ENCODE measurements at places on chromosomes 4 and X. TPM values are rescaled to one million over a fixed set of nuclear protein-coding genes. Genes with fewer than 3 reads are reported as not detected.

Gene TEX13D
- total RNA-seq, result not detected

Gene INTS6L
- 3.2 TPM for total RNA-seq

Gene PDS5A
- total RNA-seq, result 32.6 TPM

DNA sequence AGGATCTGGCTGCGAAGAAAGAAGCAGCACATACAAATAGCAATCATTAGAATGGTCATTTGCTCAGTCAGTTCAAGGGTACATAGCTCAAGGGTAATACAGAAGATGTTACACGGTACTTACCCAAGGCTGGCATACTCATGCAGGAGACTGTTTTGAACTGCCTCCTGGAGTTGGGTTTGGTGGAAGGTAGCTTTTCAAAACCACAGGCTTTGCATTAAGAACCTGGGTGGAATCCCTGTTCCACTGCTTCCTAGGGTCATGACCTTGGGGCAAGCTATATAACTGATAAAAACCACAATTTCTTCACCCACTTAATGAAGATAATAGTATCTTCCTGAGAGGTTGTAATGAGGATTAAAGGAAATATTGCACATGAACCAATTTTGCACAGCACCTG is 36.5 kb downstream of the TBC1D9 start:
- no peak for DNase-seq

Gene ARL9
- total RNA-seq, result not detected

- no peak for DNase-seq
Observed at GRCh38 chr4:29549342-29549741, 1170.8 kb upstream of the PCDH7 start.

Gene IGSF1
- 2.6 TPM for total RNA-seq

DNA sequence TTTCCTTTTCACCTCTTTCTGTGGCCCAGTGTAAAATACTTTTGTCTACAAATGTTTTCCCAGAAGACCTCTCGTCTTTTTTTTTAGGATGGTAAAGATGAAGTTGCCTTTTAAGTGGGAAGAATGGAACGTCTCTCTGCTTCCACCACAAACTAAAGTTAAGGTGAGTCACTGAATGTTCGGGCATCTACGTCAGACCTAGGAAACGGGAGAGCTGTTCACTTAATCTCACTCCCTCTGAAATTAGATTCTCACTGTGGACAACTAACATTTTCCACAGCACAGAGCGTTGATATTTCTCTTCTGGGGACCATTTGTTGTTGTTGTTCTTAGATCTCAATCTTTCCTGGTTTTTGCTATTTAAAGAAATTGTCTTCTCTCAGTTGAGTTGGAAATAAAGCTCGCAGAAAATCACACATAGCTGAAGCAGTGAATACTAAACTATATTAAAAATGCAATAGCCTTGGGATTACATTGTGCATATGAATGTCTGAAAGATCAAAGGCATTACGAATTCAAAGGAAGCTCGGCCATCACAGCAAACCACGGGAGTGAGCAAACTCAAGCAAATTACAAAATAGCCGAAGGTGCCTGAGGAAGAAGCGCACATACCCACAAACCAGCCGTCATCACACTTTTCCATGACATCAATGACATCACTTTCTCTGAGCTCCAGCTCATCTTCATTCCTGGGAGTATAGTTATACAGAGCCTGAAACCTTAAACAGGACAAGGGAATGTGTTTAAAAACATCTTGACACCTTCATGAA is 53.9 kb upstream of the PDLIM3 start:
- no peak for DNase-seq

DNA sequence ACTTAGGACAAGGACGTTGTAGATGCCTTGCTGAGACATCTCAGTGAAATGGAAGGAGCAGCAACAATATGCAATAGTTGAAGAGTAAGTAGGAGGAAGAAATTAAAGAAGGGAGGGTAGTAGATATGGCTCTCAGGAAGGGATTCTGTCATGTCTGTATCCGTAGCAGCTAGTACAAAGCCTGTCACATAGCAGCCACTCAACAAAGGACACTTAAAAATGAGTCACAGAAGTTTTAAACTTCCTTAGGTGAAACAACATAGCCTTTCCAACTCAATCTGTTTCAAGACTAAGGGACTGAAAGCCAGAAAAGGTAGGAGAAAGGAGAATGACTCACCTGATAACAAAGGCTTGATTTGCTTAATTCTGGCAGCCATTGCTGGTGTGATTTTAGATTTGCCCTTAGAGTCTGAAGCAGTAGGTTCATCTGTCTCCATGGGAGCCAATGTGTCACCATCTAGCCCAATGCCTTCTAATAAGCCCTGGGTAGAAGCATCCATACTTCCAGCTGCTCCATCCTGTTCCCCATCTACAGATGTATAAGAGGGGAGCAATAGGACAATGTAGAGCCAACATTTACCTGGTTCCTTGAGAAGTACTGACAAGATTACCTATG is 86.6 kb downstream of the HUWE1 start:
- DNase-seq, result no peak

Gene H2AZ1
- 83.7 TPM for total RNA-seq

Gene ZNF711
- total RNA-seq, result 0.27 TPM

- DNase-seq, result no peak
Observed at GRCh38 chr4:74464291-74464690, 19.4 kb downstream of the AREG start.

DNA sequence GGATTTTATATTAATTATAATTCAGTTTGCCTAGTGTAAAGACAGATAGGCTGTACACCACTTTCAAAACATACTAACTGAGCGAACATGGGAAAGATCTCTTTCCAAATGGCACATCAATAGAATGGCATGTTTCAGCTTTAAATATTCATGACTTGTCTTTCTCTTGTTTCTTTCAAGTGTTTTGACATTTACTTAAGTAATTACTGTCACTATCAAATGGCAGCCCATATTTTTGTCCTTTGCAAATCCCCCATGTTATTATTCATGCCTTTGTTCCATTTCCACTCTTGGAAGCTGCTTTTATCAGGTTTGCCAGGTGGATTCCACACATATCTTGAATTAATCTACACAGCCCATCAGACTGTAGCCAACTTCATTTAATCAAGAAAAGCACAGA is 89.2 kb upstream of the GLRA2 start:
- DNase-seq, result no peak

GRCh38 chr4:41065434-41066006 is 148.8 kb downstream of the APBB2 start:
- no peak for DNase-seq

DNA sequence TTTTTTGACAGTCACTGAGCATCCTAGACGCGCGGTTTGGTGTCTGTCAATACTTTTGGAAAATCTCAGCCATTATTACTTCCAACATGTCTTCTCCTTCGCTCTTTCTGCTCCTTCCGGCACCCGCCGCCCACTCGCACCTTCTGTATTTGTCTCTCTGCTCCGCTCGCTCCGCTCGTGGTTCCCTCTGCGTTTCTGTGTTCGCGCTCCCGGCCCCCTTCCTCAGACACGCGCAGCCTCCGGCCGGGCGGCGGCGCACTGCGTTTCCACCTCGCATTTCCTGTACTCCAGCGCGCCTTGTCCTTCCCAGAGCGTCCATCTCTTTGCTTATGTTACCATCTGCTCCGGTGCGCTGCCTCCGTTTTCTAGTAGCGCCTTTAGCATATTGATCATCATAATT is 21.1 kb downstream of the PDE6B start:
- DNase-seq, result peak; percentile 39

Gene DGAT2L6
- total RNA-seq, result not detected

DNA sequence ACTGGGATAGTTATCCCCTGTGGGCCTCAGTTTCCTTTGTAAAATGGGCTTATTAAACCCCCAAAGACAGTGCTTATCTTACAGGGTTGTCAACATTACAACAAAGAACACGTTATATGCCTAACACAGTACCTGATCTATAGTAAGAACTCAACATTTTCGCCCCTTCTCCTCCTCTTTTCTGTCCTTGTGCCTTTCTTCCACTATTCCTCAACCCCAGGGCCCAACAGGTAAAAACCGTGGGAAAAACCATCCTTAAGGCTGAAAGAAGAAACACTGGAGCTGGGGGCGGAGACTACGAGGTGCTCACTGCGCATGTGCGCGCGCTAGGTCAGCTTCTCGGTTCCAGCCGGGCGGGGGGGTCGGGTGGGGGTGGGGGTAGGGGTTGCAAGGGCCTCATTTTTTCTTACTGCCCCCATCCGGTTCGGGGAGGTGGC is 426 bp upstream of the XIAP start:
- DNase-seq, result no peak

- peak; percentile 66 for DNase-seq
Observed at GRCh38 chr4:124711471-124712371, 811 bp downstream of the ANKRD50 start.

GRCh38 chrX:106976416-106976815 is 23.6 kb downstream of the MORC4 start:
- DNase-seq, result no peak

DNA sequence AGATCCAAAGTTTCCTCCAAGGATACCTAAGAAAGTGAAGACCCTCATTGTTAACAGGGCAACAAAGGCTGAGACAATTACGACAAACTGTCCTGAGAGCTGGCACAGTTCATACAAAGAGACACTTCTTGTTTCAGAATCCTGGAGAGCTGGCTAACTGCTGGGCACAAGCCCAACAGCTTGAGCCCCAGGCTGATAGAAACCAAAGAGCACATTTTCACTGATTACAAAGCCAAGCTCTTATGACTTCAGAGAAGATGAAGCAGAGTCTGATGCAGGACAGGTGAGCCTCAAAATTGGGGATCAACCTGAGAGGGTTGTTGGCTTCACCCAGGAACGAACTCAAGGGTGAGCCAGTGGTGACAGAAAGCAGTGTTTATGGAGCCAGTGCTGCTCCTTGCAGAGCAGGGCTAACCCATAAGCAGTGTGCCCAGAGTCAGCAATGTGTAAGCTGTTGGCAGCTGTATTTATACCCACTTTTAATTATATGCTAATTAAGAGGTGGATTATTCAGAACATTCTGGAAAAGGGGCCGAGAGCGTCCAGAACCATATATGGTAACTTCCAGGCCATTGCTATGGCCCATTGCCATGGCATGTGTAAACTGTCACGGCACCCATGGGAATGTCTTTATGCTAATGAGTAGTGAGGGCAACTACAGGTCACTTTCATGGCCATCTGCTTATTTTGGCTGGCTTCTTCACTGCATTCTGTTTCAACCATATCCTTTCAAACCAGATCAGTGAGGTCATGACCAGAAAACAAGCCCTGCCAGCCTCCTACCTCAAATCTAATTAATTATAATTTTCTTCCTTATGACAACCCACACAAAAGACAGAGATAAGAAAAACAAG is 183.7 kb downstream of the EVC2 start:
- no peak for DNase-seq

Gene CCNA2
- 1.2 TPM for total RNA-seq

- DNase-seq, result no peak
Observed at GRCh38 chr4:155232432-155232831, 24.0 kb downstream of the NPY2R start.

DNA sequence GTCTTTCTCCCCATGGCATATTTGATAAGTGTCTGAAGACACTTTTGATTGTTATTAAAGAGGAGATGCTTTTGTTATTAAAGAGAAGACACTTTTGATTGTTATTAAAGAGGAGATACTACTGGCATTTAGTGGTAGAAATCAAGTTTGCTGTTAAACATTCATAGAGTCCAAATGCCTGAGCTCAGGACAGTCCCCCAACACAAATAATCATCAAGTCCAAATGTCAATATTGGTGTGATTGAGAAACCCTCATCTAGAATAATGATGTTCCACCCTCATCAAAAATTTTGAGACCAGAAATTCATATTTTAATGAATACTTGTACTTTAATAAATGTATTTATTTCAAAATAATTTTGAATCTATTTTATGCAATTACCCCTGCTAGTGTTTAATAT is 1412.9 kb upstream of the PCDH7 start:
- DNase-seq, result no peak

DNA sequence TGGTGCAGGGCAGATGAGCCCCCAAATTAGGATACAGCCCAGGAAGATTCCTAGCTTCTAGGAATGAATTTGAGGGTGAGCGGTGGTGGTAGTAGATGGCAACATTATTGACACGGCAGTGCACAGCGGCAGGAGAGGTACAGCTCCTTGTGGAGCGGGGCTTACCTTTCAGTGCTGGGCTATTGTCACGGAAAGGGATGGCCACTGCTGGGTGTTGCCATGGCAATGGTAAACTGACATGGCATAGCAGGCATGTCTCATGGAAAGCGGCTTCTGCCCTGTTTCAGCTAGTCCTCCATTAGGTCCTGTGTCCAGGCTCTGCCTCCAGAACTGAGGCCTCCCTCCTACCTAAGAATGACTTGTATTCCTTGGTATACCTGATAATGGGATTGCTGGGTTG is 81.8 kb upstream of the WDR1 start:
- no peak for DNase-seq

DNA sequence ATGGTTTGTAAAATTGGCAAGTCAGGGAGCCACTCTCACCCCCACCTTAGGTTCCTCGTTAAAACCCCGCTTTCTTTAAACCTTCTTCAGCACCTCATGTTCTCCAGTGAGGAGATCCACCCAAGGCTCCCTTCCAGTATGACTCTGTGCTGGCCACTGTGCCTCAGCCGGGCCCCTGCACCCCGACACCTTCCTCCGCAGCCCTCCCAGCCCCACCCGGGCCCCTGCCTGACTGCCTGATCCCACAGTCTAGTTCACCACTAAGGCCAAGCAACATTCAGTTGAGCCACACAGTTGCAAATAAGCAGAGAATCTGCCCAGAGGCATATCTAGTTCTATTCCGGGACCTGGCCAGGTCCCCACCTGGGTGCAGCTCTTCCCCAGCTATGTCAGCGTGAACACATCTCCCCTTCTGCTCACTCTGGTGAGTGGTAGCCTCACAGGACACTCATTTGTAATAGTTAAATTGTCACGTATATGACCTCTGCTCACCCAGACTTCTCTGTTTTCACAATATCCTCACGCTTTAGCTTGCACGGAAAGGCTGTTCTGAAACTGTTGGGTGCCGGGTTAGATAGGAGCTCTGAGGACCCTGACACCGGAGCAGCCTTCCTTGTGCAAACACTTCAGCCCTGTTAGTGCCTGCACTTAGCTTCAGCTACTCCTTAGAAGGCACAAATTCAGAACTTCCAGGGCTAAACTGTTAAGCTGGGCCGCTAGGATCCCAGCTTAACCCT is 146.8 kb downstream of the DCTD start:
- DNase-seq, result no peak

All from Right ventricle myocardium inferior (tissue), 1 donor.